ENCODE measurements at places on chromosomes 2 and 18.

DNA sequence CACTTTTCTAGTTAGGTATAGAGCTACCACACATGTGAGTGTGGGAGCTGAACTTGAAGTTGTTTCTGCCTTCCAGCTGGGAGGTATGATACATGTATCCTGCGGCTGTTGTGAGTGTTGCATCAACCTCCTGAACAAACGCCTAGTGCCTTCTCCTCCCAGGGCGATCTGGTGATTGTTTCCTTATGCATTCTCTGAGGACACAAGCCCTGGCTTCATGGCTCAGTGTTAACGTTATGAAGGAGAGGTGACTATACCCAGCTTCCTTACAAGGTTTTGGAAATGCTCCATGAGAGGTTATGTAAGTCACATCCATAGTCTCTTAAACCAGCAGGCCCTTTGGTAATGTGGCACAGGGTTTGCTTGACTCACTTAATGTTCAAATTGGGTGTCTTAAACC lies 64.9 kb downstream of the SPRED2 start:
- no peak for DNase-seq

DNA sequence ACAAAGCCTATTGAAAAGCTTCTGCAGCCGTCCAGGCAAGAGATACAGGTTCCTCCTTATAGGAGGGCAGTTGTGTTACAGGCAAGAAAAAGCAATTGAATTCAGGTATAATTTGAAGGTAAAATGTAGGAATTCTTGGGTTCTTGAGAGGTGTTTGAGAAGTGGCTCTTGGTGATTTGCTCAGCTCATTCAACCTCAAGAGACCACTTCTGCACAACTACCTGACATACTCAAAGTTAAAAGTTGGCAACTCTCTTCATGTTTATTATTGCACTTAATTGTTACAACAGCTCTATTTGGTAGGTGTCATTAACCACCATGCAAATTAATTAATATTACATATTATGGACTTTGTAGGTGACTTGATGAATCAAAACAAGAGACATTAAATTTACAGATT lies 753.2 kb downstream of the ADCYAP1 start:
- no peak for DNase-seq

- no peak for DNase-seq
Measured at GRCh38 chr2:60028849-60029565, 524.4 kb downstream of the BCL11A start.

DNA sequence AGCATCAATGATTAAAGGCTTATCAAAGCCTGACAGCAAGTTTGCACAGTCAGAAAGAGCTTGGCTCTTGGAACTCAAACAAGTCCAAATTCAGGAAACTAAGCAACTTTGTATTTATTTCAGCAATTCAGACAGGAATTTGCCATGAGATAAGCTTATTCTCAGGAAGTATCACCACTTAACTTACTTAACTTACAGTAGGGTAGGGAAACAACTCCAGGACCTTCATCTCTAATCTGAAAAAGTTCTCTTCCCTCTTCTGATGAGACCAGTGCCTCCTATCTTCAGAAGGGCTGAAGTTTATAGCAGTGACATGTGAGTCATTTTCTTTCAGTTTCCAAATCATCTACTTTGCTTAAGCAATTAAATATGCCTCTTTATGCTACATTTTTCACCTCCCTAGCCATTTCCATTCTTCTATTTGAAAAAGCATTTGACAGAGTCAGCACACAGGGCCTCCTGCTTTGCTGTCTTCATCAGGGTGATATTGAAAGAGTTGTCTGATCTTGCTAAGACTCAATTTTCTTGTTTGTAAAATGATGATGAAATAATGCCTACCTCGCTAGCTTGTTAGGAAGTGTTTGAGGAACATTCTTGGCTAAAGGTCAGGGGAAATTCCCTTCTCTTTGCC lies 389.5 kb downstream of the RND3 start:
- no peak for DNase-seq
